ENCODE measurements at places on chromosomes 2 and 18. TPM values are rescaled to one million over a fixed set of nuclear protein-coding genes. Genes with fewer than 3 reads are reported as not detected.

DNA sequence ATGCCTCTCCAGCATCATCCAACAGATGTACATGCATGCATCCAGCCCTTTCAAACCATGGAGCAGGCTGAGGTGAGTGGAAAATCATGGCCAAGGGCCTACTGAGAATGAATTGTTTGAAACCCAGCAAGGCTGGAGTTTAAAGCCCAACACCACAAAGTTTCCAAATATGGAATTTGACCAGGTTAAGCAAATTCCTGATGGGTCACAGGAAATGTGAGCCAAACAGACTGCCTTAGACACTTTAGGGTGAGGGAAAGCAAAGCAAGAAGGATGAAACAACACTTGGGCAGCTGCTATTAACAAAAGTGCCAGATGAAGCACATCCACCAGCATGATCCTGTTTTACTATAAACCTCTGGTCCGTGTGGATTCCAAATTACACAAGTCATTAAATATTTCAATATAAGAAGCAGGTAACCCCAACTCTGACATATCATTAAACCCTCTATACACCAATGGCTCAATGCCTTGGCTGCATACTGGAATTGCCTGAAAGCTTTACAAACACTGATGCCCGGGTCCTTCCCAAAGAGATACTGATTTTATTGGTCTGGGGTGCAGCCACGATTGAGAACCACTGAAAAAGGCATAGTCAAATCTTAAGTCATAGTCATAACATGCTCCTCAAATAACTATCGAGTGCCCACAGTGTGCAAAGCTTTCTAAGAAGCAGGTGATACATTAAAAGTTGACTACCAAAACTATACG, 9.1 kb downstream of the KLF7 start:
- no peak for DNase-seq

GRCh38 chr18:34637094-34637801, 72.8 kb upstream of the DTNA start:
- DNase-seq: no peak

- DNase-seq: no peak
Observed at GRCh38 chr2:207188626-207189419, 23.1 kb upstream of the KLF7 start.

GRCh38 chr2:38430597-38431207, 53.6 kb upstream of the ATL2 start:
- DNase-seq: no peak

DNA sequence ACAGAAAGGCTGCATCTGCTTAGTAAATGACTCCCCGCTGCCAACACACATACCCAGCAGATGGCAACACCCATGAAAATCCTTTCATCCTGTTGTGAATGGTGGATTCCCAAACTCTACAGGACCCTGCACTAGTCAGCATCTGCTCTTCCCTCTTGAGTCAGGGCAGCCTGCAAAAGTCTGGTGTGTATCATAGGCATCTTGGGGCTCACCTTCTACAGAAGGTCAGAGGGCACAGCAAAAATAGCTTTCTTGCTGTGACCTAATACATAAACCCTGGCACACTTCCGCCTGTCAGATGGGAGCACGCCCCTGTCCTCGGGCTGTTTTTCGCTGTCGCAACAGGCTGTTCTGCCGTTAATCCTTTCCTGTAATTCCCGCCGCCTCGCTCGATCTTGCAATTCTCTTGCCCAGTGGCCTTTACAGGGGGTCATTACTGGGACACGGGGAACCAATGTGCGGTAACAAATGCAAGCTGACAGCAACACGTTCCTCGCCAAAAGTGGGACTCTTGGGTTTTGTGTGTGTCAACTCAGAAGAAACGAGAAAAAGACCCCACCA, 19.9 kb upstream of the SCYGR1 start:
- peak; percentile 78 for DNase-seq

GRCh38 chr2:48753228-48753627, 2.3 kb downstream of the LHCGR start:
- DNase-seq: no peak

GRCh38 chr2:233468047-233468740, 98.4 kb downstream of the USP40 start:
- DNase-seq: no peak

- no peak for DNase-seq
Observed at GRCh38 chr2:113925884-113926283, 36.0 kb downstream of the ACTR3 start.

DNA sequence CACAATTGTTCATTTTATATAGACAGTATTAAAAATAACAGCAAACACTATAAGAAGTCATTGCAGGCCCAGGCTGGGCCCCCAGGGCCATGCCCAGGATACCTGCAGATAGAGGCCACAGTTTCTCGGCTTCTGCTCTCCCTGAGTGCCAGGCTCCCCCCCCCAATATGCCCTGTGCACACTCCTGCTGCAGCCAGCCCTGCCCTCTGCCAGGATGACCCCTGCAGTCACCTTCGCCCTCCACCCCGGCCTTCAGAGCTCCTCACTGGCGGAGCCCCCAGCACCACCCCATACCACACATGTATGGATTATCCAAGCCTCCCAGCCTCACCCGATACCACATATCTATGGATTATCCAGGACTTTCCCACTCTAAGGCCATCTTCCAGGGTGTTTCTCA, 104.5 kb downstream of the TPO start:
- DNase-seq: peak; percentile 65

GRCh38 chr2:108910541-108911396, 78.3 kb downstream of the EDAR start:
- DNase-seq: no peak

DNA sequence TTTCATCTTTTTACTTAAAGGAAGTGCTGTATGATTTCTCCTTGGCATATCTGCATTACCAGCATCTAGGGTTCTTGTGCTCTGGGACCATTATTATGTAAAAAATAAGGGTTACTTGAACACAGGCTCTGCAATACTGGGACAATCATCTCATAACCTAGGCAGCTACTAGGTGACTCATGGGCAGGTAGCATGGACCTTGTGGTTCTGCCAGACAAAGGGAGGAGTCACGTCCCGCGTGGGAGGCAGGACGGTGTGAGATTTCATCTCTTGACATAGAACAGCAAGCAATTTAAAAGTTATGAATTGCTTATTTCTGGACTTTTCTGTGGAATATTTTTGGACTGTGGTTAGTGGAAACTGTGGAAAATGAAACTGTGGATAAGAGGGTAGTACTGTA, 34.1 kb downstream of the ASAP2 start:
- no peak for DNase-seq

DNA sequence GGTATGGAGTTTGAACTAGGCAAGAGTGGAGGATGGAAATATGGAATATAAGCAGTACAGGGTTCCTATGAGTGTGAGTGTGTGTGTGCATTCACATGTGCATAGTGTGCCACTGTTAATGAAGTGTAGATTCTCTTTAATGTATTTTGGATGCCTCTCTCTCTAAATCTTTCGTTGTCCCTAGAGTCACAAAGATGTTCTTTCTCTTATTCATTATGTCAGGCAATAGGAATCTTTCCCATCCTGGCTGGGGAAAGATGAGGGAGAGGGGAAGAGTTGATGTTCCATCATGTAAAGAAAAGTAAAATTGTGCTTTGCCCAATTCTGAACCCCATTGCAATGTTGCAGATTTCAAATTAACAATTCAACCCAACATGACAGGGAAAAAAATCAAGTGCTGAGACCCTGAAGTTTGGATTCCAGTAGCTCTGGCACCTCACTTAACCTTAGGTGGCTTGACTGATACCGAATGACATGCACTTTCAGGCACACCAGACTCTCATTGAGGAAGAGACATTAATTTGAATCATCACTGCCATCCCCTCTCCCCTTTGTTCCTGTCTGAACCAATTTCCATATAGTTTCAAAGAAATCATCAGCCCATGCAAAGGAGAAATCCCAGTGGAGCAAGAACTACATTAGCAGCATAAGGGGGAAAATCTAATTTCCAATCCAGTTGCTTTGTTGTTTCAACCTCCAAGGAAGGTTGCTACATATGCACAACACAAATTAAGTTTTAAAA, 28.0 kb downstream of the KLF7 start:
- no peak for DNase-seq

- DNase-seq: no peak
Observed at GRCh38 chr2:28206762-28207161, 185.9 kb upstream of the FOSL2 start.

SULT1C3 gene
- total RNA-seq: not detected

AGXT gene
- 0.09 TPM for total RNA-seq

MTERF4 gene
- 41.5 TPM for total RNA-seq

SULT6B1 gene
- total RNA-seq: not detected

FOSL2 gene
- 149 TPM for total RNA-seq

RETREG2 gene
- 106 TPM for total RNA-seq

CCDC138 gene
- total RNA-seq: 3.2 TPM
